ENCODE measurements at places on chromosomes 2 and 18.

DNA sequence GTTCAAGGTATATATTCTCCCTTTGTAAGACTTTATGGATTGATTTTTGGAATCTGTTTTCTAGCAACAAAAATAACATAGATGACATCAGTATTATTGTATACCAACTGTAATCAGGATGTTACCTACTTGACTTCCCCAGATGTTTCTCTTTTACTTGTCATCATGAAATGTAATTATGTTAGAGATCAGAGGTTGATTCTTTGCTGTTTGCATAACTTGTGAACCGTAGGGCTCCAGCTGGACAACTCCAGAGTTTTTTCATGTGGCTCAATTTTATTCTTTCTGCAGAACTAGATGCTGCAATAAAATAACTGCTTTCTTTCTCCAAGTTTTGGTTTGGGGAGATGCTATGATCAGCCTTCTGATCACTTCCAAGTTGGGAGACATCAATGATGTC is 58.1 kb downstream of the SPOPL start:
- no peak for DNase-seq

- no peak for DNase-seq
Observed at GRCh38 chr18:49227441-49228165, 232.8 kb downstream of the DYM start.

DNA sequence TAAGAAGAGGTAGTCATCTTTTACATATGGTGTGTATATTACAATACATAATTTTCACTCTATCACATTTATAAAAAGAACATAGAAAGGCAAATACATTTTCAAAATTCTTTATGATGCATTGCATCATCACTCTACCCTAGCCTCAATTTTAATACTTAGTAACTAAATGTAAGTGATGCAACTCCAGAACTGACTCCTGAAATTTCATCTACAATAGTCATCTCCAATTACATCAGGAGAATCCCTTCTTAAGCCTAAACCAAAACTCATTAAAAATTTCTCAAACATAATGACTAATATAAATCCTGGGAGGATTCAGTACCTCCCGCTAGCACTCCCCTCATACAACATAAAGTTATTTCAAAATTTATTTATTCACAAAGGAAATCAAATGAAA is 15.9 kb downstream of the TMX3 start:
- DNase-seq, result no peak

DNA sequence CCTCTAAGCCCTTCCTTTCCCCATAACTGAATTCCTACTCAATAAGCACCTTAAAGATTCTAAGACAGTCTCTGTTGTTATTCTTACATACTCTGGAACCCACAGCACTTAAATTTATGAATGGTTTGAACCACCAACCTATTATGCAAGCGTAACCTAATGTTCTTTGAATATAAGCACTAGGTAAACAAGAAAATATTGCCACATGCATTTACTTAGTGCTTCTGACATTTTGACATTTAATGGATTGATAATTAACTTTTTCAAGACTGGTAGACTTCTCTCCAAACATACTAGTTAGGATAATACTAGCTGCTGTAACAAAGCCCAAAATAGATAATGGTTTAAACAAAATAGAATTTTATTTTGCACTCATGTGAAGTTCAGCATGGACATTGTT is 164.8 kb downstream of the ARHGAP15 start:
- no peak for DNase-seq

All from gastrocnemius medialis (tissue), 4 donors.